ENCODE measurements at places on chromosomes 11 and 22.

DNA sequence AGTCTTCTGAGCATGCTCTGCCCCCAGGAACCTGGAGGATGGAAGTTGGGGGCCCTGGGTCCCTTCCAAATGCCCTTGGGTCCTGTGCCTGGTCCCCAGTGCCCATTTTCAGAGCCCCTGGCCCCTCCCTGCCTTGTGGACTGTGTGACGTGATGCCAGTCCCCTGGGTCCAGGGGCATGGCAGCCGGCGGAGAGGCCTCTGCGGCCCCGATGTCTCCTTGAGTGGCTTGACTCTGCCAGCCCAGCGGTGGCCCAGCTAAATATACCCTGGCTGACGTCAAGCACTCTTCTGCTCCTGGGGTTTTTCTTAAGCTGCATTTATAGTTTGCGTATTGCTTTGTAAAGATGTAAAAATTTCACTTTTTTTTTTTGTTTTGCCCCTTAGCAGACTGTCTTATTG, 35.2 kb upstream of the PARVG start:
- no peak for DNase-seq

DNA sequence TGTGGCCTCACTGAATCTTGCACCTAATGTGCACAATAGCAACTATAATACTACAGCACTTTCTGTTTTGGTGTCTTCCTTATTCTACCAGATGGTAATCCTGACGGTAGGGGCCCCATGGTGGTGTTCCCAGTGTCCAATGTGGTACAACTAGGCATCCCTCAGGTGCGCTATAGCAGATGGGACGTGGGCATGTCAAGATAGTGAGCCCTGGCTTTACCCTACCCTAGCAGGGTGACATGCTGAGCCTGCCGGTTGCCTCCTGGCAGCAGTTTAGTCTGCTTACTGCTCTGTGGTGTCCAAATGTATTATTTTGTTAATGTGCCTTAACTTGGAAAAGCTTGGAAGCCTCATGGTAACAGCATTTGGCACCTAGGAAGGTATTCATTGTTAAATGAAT, 19.2 kb downstream of the ACO2 start:
- DNase-seq = no peak

DNA sequence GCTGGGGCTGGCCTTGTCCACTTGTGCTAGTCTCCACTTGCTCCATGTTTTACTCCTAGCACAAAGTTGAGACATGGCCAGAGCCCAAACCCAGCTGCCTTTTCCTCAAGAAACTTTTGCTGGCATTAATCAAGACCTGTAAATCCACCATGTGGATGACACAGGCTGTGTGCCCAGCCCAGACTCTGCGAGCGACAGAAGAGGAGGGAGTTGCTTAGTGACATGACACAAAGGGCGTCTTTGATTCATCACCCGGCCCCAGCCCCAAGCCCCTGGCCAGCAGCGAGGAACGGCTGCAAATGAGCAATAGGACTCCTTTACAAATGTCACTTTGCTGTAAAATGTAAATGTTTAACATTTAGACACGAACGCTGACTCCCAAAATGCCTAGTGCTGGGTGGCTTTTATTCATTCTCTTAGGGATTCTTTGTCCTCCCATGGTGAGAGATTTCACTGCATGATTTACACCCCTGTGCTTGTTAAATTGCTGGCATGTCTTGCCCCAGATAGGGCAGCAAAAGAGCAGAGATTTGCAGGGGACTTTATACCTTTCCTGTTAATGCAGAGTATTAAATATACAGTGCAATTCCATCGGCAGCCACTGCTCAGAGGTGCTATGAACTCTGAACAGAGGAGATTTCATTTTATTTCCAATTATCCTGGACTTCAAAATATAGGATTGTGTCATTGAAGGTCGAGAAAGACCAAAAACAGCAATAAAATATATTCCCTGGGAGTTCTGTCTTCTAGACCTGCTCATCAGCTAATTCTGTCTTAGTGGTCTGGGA, 263.6 kb upstream of the NCAM1 start:
- DNase-seq = no peak

DNA sequence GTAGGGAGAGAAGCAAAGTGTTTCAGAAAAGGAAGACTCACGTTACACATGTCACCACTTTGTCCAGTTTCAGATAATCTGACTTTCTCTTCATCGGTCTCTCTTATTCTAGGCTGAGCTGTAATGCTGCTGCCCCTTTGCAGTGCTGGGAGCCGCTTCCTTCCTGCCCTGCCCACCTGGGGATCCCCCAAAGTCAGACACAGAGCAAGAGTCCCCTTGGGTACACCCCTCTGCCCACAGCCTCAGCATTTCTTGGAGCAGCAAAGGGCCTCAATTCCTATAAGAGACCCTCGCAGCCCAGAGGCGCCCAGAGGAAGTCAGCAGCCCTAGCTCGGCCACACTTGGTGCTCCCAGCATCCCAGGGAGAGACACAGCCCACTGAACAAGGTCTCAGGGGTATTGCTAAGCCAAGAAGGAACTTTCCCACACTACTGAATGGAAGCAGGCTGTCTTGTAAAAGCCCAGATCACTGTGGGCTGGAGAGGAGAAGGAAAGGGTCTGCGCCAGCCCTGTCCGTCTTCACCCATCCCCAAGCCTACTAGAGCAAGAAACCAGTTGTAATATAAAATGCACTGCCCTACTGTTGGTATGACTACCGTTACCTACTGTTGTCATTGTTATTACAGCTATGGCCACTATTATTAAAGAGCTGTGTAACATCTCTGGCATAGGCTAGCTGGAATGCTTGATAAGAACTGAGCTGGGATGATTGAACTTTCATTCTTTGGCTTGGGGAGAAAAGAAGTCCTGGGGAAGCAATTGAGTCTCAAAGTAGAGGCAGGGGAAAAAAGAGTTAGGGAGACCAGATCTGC, 31.2 kb upstream of the SMIM35 start:
- no peak for DNase-seq

GRCh38 chr22:19497245-19497644, 17.5 kb downstream of the CDC45 start:
- no peak for DNase-seq

GRCh38 chr22:32644252-32645100, 157.0 kb upstream of the TIMP3 start:
- DNase-seq = no peak

GRCh38 chr22:43185860-43186261, 1.1 kb downstream of the TTLL12 start:
- DNase-seq = no peak

GRCh38 chr11:13284776-13285588, 7.4 kb downstream of the BMAL1 start:
- DNase-seq = no peak

GRCh38 chr11:6608726-6609501, 3.1 kb downstream of the TAF10 start:
- DNase-seq = no peak

DNA sequence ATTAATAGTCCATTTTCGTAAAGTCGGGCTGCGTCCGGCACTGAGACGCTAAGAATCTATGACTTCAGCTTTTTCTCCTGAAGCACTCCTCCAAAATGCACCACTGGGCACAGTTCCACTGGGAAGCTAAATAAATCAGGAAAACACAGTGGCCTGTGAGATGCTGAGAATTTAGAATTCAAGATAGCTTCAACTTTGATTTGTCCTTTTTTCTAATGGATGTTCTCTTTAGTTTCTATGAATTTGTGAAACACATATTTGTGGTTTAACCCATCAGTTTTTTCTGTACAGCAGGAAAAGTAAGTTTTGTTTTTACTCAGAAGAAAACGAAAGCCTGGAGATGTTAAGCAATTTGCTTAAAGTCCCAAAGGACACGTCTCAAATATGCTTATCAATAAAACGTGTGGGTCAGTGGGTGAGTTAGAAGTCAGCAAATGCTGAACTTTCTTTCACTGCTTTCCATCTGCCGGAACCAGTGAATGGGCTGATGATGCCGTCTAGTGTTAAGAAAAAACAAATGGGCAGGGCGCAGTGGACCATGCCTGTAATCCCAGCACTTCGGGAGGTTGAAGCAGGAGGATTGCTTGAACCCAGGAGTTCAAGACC, 40.7 kb upstream of the CLMP start:
- no peak for DNase-seq

- peak; percentile 18 for DNase-seq
These were observed 4.4 kb downstream of the GAS2 start for GRCh38 chr11:22670830-22671229.

- DNase-seq = no peak
These were observed 595.3 kb downstream of the OPCML start for GRCh38 chr11:132937016-132937415.

GRCh38 chr22:28139961-28140360, 220.9 kb upstream of the PITPNB start:
- no peak for DNase-seq

- DNase-seq = no peak
These were observed 33.8 kb downstream of the ZC3H7B start for GRCh38 chr22:41334951-41335635.

GRCh38 chr11:115890500-115890899, 386.3 kb upstream of the CADM1 start:
- no peak for DNase-seq

DNA sequence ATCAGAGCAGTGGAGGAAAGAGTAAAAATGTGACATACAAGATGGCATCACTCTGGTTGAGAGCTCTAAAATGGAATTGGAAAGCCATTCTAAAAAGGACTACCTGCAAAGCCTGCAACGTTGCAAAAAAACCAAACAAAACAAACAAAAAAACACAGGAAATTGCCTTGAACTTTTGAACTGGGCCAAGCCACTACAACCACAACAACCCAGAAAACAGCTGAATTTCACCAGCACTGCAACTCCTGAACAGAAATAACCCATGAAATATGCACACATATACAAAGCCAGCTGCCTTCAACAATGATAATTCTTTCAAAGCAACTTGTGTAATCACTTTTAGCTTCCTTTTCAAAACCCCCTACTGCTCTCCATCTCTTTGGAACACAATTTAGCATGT, 326.6 kb upstream of the LRRC4C start:
- no peak for DNase-seq
